ENCODE measurements at places on chromosomes 6 and 20.

GRCh38 chr6:95948324-95948723 is 67.5 kb upstream of the FUT9 start:
- DNase-seq = no peak

- no peak for DNase-seq
Measured at GRCh38 chr20:8423482-8423881, 291.4 kb downstream of the PLCB1 start.

DNA sequence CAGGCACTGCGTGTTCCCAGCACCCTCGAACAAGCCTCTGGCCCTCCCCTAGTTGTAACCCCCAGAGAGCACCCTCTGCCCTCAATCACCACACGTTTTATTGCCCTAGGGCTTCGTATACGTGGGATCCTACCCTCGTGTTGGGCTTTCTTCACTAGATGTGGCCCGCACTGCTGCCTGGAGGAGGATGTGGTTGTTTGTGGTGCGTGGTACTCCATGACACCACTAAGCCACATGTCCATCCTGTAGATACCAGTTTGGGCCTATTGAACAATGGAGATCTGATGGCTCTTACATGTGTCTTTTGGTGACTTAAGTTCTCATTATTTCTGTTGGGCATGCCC is 17.0 kb downstream of the SLC2A4RG start:
- DNase-seq = no peak

DNA sequence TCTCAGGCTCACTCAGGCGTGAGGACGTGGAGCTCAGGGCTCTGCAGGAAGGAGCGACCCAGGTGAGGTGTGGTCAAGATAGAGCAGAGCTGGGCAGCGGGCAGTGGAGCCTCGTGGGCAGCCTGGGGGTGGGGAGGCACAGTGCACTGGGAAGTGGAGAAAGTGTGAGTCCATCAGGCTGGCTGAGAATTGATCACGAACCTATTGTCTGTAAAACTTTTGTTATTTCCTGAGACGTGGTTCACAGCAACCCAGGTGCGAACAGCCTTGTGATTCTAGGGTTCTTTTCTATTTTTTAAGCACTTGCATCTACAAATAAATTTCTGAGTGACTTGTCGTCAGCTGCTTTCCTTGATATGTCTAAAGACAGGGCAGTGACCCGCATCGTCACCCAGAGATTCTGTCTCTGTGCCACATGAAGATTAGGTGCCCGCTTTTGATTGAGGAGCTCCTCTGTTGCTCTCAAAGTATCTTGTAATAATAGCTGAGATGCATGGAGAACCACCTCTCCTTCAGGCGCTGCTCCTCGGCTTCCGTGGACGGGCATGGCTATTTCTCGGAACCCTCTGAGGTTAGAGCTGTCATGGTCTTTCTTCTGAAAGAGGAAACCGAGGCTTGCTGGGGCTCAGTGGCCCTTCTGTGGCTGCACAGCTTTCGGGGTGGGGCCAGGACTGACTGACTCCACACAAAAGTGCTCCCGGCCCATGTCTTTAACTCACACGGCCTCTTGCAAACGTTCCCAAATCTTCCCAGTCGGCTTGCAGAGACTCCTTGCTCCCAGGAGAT is 662 bp upstream of the CCR6 start:
- no peak for DNase-seq

DNA sequence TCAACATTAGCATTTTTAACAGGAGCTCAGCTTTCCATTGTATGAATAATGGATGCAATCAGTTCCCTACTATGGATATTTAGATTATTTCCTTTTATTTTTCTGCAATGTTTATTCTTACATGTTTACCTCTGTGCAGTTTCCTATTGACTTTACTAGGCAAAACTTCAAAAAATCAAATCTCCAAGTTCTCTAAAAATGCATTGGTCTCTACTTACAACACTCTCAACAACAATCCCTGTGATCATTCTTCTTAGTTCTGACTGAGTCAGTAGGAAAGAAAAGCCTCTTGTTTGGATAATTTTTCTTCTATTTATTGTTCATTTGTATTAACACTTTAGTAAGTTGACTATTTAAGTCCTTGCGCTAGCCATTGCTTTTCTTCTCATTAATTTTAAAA is 126.1 kb downstream of the KIF13A start:
- no peak for DNase-seq

DNA sequence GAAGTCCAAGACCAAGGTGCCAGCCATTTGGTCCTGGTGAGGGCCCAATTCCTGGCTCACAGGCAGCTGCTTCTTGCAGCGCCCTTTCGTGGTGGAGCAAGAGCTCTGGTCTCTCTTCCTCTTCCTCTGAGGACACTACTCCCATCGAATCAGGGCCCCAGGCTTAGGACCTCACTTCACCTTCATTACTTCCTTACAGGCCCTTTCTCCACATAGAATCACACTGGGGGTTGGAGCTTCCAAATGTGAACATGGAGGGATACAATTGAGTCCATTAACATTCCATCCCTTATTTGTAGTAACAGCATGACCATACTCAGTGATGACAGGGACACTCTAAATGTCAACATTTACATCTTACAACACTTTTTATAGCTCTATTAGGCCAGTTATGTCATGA is 2.3 kb downstream of the RAMACL start:
- no peak for DNase-seq

GRCh38 chr6:118896339-118897136 is 2.6 kb downstream of the ASF1A start:
- peak; percentile 51 for DNase-seq

GRCh38 chr20:39800111-39800510 is 838.0 kb downstream of the DHX35 start:
- no peak for DNase-seq

- DNase-seq = no peak
Measured at GRCh38 chr20:771741-772464, 3.6 kb upstream of the SLC52A3 start.

- no peak for DNase-seq
Measured at GRCh38 chr20:3766422-3767109, 987 bp downstream of the ADISSP start.

GRCh38 chr6:127391094-127391953 is 47.9 kb upstream of the ECHDC1 start:
- no peak for DNase-seq

- peak; percentile 91 for DNase-seq
Measured at GRCh38 chr20:653110-653589, at the start of gene SRXN1. Gene SRXN1, minus strand, starts transcription at chr20:653200. Its CDS starts 15 bp downstream, at chr20:653185.

GRCh38 chr6:130834482-130835251 is 7.5 kb downstream of the SMLR1 start:
- DNase-seq = no peak

DNA sequence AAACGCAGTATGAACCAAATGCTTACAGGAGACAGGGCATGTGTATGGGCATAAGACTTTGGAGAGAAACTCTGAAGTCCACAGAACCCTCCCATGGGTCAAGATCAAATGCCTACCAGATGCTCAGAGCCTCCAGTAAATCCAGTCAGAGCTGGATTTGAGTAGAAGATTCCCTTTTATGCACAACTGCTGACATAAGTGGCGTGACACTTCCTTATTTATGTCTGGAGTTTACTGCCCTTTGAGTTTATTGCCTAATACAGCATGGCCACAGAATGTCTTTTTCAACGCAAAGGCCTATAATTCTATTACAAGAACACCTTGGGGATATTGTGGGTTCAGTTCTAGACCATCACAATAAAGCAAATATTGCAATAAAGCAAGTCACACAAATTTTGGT is 220.0 kb upstream of the FOXQ1 start:
- DNase-seq = no peak

- DNase-seq = no peak
Measured at GRCh38 chr20:10641467-10641866, 32.3 kb downstream of the JAG1 start.

- peak; percentile 80 for DNase-seq
Measured at GRCh38 chr20:8790442-8791074, 278.3 kb upstream of the PLCB4 start.

GRCh38 chr20:56636716-56637115 is 7.6 kb downstream of the TFAP2C start:
- peak; percentile 6 for DNase-seq

- no peak for DNase-seq
Measured at GRCh38 chr6:160032538-160032937, 63.7 kb downstream of the IGF2R start.

GRCh38 chr20:57498425-57499400 is 26.2 kb downstream of the CTCFL start:
- DNase-seq = no peak

DNA sequence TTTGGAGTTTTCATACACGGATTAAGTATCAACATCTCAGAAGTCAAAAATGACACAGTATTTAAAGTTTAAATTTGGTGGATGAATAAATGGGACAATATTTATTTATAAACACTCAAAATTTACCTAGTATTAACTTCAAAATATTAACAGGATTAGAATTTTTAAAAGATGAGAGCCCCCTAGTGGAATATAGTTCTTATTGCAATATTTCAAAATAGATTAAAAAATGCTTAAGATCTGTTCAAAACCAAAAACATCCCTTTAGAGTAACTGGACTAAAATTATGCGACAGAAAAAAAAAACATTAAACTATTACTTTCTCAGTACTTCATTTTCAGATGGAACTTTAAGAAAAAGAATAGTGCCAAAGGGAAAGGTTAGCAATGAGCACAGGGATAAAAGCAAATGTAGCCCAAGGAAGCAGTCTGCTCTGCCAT is 56.6 kb downstream of the SNX14 start:
- DNase-seq = peak; percentile 14

DNA sequence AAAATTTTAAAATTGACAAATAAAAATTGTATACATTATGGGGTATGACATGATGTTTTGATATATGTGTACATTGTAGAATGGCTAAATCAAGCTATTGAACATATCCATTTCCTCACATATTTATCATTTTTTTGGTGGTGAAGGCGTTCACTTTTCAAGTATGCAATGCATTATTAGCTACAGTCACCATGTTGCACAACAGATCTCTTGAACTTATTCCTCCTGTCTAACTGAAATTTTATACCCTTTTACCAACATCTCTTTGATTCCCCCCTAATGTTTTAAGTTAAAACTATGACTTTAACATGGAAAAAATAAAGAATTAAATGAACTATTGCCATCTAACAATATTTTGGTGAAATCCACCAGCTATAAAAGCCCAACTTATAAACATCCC is 65.2 kb upstream of the UST start:
- DNase-seq = no peak
